ENCODE measurements at places on chromosomes 16 and 17.

- no peak for DNase-seq
These were observed 82.2 kb downstream of the MYO1D start for GRCh38 chr17:32794533-32795246.

- DNase-seq: no peak
These were observed 1.0 kb downstream of the SRCIN1 start for GRCh38 chr17:38604479-38605403.

DNA sequence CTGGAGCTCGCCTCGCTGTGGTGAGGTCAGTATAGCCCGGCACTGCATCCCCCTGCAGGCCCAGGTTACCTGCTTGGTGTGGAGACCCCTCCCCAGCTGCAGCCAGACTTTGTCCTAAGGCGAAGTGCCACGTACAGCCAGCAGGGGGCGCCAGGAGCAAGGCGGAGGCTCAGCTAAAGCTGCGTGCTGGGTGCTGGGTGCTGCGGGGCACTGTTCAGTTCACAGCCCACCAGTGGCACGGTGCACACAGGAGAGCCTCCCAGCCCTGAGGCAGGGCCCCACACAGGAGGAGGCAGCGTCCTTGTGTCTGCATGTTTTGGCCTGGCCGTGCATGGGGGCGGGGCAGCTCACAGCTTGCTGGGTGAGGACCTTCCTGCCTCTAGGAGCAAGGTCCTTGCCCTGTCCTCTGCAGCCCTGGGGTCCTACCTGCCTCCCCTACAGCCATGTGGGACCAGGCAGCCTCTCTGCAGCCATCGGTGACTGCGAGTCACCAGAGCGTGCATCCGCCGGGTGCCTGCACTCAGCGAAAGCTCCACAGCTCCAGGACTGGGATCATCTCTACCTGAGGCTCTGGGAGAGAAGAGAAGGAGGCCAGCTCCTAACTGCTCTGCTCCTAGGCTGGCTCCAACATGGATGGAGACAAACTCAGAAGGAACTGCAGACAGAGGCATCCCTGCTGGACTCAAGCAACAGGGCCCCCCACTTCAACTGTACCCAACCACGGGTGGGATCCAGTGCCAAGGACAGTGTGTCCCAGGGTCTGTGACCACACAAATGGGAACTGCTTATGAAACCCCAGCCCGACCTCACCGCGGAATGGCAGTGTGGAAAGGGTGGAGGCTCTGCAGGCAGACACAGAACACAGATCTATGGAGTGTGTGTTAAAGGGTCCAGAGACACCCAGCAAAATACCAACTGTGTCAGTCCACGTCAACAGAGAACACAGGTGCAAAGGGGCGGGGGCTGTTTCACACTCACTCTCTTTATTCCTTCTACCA, 19.0 kb downstream of the SLC7A5 start:
- DNase-seq: peak; percentile 67

DNA sequence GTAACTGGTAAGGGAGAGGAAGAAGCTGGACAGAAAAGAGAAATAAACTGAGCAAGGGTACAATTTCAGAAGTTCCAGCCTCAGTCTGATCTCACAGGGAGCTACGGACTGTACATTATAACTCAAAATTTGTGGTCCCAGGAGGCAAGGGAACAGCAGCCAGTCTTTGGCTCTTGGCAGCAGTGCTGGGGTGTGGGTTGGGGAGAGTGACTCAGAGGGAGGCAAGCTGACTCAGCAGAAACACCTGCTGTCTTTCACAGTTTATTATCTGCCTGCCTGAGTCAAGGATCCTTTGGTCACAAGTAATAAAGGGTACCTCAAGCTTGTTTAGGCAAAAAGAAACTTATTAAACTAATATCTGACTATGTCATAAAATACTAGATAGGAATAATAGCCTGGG, 73.5 kb upstream of the KIF2B start:
- DNase-seq: no peak

DNA sequence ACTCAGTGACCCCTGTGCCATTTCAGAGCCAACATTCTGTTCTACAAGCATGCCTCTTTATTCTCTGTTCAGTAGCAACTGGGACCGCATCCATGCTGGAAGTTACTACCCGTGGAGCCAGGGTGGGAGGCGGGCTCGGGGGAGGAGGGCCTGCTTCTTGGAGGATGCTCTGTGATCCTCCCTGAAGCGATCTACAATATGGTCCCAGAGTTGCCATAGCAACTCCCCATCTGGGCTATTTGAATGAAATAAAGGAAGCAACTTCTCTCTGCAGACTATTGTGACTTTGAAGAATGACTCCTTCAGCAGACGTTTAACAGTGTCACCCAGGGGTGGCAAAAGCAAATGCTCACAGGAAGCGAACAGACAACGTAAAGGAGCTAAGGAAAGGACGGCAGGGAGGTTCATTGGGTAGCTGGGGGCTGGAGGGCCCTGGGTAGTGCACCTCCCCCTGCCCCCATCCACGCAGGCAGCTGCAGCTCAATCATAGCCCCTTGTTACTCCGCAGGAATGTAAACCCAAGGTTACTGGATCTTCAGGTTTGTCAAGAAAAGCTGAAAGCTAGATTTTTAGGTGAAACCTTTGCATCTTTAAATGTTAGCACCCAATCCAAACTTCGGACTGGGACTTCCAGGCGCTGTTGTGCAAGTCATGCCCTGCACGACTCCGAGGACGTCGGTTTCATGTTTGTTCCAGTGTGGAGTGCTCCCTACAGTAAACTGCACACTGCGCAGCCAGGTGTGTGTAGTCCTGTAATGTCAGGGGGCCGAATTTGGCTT, 51.1 kb upstream of the MEAK7 start:
- no peak for DNase-seq

DNA sequence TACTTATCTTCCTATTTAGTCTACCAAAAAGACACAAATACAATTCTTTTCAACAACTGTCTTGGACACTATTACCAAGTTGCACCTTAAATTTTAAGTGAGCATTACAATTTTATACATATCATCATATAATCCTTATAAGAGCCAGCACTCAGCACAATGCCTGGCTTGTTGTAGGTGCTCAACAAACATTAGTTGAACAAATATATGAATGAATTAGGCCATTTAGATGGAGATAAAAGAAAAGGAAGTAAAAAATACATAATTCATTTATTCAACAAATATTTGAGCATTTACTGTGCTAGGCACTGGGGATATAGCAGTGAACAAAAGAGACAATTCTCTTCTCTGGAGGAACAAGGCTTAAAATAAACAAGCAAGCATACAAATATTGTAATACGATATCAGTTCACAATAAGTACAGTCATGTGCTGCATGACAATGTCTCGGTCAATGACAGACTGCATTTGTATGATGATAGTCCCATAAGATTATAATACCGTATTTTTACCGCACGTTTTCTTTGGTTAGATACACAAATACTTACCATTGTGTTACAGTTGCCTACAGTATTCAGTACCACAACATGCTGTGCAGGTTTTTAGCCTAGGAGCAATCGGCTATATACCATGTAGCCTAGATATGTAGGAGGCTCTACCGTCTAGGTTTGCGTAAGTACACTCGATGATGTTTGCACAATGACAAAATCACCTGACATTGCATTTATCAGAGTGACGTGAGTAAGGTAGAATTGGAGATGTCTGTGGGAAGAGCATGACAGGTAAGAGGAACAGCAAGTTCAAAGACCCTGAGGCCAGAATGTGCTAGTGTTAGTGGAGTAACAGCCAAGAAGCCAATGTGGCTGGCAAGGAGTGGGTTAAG, 86.4 kb upstream of the HS3ST2 start:
- no peak for DNase-seq

DNA sequence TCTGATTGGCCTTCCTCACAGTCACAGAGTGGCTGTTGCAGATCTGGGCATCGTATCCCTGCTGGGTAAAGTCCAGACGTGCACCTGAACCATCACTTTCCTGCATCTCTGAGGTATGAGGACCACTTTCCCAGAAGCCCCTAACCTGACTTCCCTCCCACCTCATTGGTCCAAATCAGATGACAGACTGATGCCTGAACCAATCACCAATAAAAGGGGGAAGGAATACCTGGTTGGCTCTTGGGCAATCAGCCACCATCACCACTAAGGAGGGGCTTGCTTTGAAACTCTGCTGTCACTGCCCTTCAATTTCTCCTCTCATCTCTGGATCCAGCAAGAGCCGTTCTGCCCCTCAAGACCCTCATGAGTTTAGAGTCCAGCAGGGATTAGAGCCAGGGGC, 13.6 kb upstream of the WFDC1 start:
- DNase-seq: no peak

All from suppressor macrophage treated with lipopolysaccharide for 4 hours (primary cell).